Activated CD8-positive, alpha-beta T cell treated with anti-CD3 and anti-CD28 coated beads for 36 hours (primary cell): ENCODE measurements at places on chromosomes 3 and 15.
A peak's percentile ranks its signal among the peaks of the same experiment; 100 is the strongest.

DNA sequence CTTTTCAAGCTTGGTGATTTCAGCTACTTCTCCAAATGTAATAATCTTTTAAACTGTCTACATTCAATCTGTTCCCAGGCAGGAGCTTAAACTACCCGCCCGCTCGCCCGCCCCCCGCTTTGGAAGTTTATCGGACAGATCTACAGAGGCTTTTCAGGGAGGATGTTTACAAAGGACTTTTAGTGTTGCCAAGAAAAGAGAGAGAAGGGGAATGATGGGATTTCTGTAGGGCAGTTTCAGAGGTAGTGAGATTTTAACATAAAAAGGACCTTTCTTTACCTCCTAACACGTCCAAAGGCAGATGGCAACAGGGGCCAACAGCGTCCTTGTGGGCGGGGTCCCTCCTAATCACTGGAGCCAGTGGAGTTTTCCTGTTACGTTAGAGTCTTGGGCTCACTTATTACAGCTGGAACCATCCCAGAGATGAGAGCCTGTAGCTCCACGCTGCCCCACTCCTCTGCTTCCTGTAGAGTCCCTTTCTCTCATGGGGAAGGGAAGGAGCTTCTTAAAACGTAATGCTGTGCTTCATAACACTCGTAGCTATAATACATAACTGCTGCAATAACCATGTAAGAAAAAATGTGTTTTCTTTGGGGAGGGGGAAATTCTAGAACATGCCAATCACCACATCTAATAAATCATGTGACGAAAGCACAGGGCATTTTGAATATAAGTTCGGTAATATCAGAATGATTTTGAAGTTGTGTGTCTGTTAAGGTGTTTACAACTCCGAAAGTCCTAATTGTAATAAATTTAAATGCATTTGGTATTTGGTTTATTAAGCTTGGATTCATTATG lies 30.9 kb downstream of the HES1 start:
- no peak for DNase-seq
- no peaks in the 10 kb centered on the region for H3K4me1 ChIP-seq
- H3K36me3 ChIP-seq, result no peaks in the 10 kb centered on the region
- no peak overlapping the region for H3K27ac ChIP-seq
- H3K4me3 ChIP-seq, result no peak overlapping the region

DNA sequence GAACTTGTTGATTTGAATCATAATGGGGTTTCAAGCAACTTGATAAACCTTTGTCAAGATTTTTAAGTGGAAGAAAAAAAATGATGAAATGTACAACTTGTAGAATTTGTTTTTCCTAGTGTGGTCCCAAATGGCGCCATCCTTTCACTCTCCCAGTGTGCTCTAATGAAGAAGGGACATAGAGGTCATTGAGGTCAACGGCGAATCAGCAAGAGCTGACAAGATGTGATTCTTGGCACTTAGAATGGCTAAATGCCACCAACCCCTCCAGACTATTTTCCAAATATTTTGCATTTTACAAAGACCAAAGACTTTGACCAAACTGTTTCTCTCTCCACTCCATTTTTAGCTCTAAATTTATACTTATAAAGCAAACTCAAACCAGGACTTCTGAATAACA lies 320.2 kb upstream of the MME start:
- no peaks in the 10 kb centered on the region for H3K27me3 ChIP-seq
- DNase-seq, result no peak
- no peak overlapping the region for H3K4me3 ChIP-seq
- H3K4me1 ChIP-seq, result no peaks in the 10 kb centered on the region
- no peaks in the 10 kb centered on the region for H3K36me3 ChIP-seq
- no peak overlapping the region for H3K27ac ChIP-seq

- H3K27ac ChIP-seq, result no peak overlapping the region
- H3K27me3 ChIP-seq, result no peaks in the 10 kb centered on the region
- no peaks in the 10 kb centered on the region for H3K4me1 ChIP-seq
- no peak overlapping the region for H3K4me3 ChIP-seq
These were observed 656.2 kb downstream of the GBE1 start for GRCh38 chr3:81105206-81105605.

GRCh38 chr15:47603026-47603425 lies 114.3 kb upstream of the SEMA6D start:
- no peak overlapping the region for H3K27ac ChIP-seq
- DNase-seq, result no peak
- no peaks in the 10 kb centered on the region for H3K4me1 ChIP-seq
- H3K4me3 ChIP-seq, result no peak overlapping the region

DNA sequence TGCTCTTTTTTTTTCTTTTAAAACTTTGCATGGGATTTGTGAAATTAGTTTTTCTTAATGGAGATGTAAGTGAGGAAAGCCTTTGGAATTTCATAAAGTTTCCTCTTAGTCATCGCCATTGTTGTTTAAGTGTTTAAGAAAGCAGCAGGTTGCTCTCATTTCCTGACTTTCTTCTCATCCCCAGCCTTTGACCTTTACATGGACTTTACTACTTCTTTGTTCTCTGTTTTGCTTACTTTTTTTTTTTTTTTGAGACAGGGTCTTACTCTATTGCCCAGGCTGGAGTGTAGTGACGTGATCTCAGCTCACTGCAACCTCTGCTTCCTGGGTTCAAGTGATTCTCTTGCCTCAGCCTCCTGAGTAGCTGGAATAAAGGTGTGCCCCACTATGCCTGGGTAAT lies 38.6 kb downstream of the FBXL2 start:
- H3K27ac ChIP-seq, result no peak overlapping the region
- H3K4me3 ChIP-seq, result no peak overlapping the region
- H3K36me3 ChIP-seq, result no peaks in the 10 kb centered on the region
- DNase-seq, result no peak
- H3K4me1 ChIP-seq, result peaks cover 3% of the 10 kb centered on the region
- peaks cover 10% of the 10 kb centered on the region for H3K27me3 ChIP-seq

- DNase-seq, result no peak
- H3K27me3 ChIP-seq, result peaks cover 2% of the 10 kb centered on the region
- no peaks in the 10 kb centered on the region for H3K4me1 ChIP-seq
- H3K36me3 ChIP-seq, result no peaks in the 10 kb centered on the region
- H3K27ac ChIP-seq, result no peak overlapping the region
These were observed 198.9 kb downstream of the CPNE4 start for GRCh38 chr3:131835906-131836305.

GRCh38 chr3:120130656-120131055 lies 36.4 kb upstream of the GSK3B start:
- H3K36me3 ChIP-seq, result no peaks in the 10 kb centered on the region
- no peaks in the 10 kb centered on the region for H3K27me3 ChIP-seq
- H3K27ac ChIP-seq, result no peak overlapping the region

GRCh38 chr15:65326117-65326526 lies 21.6 kb downstream of the RNU5B-1 start:
- H3K4me1 ChIP-seq, result no peaks in the 10 kb centered on the region
- H3K36me3 ChIP-seq, result no peaks in the 10 kb centered on the region
- H3K4me3 ChIP-seq, result no peak overlapping the region
- DNase-seq, result no peak

GRCh38 chr3:45106874-45107273 lies 39.3 kb downstream of the CDCP1 start:
- H3K27ac ChIP-seq, result peak overlapping the region; percentile 77
- H3K4me1 ChIP-seq, result peaks cover 70% of the 10 kb centered on the region
- no peaks in the 10 kb centered on the region for H3K36me3 ChIP-seq
- no peak for DNase-seq

DNA sequence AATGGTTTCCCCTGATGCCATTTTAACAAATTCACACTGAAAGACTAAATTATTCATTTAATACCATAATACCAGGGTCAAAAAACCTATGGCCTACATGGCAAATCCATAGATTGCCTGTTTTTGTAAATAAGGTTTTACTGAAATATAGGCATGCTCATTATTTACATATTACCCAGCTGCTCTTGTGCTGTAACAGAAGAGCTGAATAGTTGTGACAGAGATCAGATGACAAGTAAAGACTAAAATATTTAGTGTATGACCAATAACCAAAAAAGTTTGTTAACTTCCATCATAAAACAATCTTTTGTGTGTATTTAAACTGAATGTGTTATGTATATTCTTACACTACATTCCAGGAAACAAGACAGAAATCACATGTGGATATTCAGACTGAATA lies 60.2 kb downstream of the DENND4A start:
- no peak for DNase-seq
- no peak overlapping the region for H3K27ac ChIP-seq
- H3K36me3 ChIP-seq, result peaks cover 33% of the 10 kb centered on the region
- H3K27me3 ChIP-seq, result no peaks in the 10 kb centered on the region
- H3K4me1 ChIP-seq, result peaks cover 3% of the 10 kb centered on the region
